ENCODE measurements at places on chromosomes 6 and 20.

GRCh38 chr6:166056637-166057036 lies 111.0 kb downstream of the TBXT start:
- no peak for DNase-seq

- peak; percentile 64 for DNase-seq
Measured at GRCh38 chr6:127515794-127516661, 3.1 kb downstream of the MTCL3 start.

DNA sequence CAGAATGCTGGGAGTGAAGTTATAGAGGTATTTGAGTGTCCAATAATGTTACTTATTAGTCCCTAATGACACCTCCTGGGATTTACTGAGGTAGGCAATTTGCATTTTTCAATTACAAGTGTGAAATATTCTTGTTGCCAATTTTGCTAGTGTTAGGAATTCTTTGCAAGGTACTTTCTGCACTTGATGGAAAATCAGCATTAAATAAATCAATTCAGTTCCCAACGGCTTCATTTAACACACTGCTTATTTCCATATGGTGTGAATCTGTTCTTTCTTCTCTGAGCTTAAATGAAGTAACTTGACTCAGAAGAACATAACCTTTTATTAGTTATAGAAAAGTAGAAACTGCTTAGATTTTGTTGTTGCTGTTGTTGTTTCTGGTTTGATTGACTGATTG lies 21.2 kb downstream of the CCN2 start:
- no peak for DNase-seq

- no peak for DNase-seq
Measured at GRCh38 chr6:33166811-33167210, 25.5 kb downstream of the COL11A2 start.

- DNase-seq: no peak
Measured at GRCh38 chr6:136312975-136313374, 23.3 kb upstream of the BCLAF1 start.
